ENCODE measurements at places on chromosomes 4 and X.

- no peak for DNase-seq
These were observed 186.6 kb downstream of the CPEB2 start for GRCh38 chr4:15188605-15189539.

- peak; percentile 25 for DNase-seq
These were observed 25.9 kb downstream of the ZNF721 start for GRCh38 chr4:472881-473569.

- DNase-seq, result peak; percentile 74
These were observed 560 bp upstream of the TMSB4X start for GRCh38 chrX:12974305-12974795.

- no peak for DNase-seq
These were observed 45.0 kb downstream of the SLC9A7 start for GRCh38 chrX:46713672-46714490.

DNA sequence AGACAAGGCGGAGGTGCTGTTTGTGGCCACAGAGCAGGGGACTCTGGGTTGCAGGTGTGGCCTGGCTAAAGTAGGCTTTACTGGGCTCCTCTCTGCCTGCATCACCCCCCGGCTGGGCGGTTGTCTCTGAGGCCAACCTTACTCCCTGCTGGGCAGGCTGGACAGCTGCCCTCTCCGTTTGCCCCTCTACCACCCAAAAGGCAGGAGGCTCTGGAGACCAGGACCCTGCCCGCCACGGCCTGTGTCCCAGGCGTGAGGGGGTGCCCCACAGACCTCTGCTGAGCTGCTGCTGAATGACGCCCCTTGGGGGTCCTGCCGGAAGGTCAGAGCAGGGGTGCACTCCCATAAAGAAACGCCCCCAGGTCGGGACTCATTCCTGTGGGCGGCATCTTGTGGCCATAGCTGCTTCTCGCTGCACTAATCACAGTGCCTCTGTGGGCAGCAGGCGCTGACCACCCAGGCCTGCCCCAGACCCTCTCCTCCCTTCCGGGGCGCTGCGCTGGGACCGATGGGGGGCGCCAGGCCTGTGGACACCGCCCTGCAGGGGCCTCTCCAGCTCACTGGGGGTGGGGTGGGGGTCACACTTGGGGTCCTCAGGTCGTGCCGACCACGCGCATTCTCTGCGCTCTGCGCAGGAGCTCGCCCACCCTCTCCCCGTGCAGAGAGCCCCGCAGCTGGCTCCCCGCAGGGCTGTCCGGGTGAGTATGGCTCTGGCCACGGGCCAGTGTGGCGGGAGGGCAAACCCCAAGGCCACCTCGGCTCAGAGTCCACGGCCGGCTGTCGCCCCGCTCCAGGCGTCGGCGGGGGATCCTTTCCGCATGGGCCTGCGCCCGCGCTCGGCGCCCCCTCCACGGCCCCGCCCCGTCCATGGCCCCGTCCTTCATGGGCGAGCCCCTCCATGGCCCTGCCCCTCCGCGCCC, 920 bp downstream of the HTT-AS start:
- no peak for DNase-seq
